PC-9 (cell line): ENCODE measurements at places on chromosomes 3 and 15. TPM values are rescaled to one million over a fixed set of nuclear protein-coding genes. Genes with fewer than 3 reads are reported as not detected.

Gene RHCG
- 0.26 and 0.60 TPM in 2 replicates for total RNA-seq

Gene RRP9
- 23.4 and 23.9 TPM in 2 replicates for total RNA-seq

DNA sequence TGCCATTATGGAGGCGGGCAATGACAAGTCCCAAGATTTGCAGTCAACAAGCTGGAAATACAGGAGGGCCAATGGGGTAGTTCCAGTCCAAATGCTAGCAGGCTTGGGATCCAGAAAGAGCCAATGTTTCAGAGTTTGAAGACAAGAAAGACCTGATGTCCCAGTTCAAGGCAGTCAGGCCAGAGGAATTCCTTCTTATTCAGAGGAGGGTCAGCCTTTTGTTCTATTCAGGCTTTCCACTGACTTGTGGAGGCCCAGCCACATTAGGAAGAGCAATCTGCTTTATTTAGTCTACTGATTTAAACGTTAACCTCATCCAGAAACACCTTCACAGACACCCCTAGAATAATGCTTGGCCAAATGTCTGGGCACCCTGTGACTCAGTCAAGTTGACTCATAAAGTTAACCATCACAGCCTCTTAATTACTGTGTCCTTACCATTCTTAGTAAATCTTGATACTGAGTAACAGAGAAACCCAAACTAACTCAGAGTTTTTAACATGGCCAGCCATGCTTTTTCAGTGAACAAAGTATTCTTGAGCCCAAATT, 50.9 kb upstream of the NPHP3 start:
- peaks cover 10% of the 10 kb centered on the region; the same call in 1 of the 2 replicates for H3K27me3 ChIP-seq
- no peaks in the 10 kb centered on the region for H3K36me3 ChIP-seq
- H3K4me1 ChIP-seq = no peaks in the 10 kb centered on the region
- no peak overlapping the region for H3K4me3 ChIP-seq
- DNase-seq = no peak
- no peak overlapping the region for H3K27ac ChIP-seq

GRCh38 chr3:113531826-113532697, at the start of gene SIDT1:
TSS of gene SIDT1 (plus strand) at chr3:113532555. CDS start at chr3:113533022, 467 bp downstream.
- peaks cover 32% of the 10 kb centered on the region for H3K4me1 ChIP-seq
- H3K27ac ChIP-seq = peak within 1 kb of the TSS; percentile 33
- no peaks in the 10 kb centered on the region for H3K36me3 ChIP-seq
- no peaks in the 10 kb centered on the region for H3K27me3 ChIP-seq
- H3K4me3 ChIP-seq = peak within 1 kb of the TSS; percentile 64
- DNase-seq = peak; percentile 55

DNA sequence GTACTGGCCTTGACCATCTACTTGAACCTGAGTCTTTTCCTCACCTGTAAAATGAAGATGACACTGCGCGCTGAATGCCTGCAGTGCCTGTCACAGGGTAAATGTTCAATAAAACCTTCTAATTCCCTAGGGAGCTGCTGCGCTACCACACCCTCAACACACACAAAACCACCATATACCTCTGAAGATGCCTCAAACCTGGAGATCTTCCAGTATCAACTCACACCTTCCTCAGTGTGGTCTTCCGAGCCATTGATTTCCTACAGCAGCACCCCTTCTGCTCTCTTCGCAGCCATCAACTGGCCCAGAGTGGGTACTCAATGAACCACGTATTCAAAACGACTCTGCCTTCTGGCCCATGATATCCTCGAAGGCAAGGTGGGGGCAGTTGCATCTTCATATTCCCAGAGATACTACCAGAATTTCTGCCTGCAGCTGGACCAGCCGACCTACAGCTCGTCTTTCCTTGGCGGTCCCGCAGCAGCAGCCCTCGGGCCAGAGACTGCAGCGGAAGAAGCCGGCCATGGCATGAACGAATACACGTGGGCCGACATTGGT, 695 bp downstream of the RPL32 start:
- H3K4me1 ChIP-seq = peaks cover 28% of the 10 kb centered on the region
- peaks cover 54% of the 10 kb centered on the region for H3K36me3 ChIP-seq
- H3K27me3 ChIP-seq = no peaks in the 10 kb centered on the region
- DNase-seq = no peak
- H3K4me3 ChIP-seq = peak overlapping the region; percentile 98
- H3K27ac ChIP-seq = peak overlapping the region; percentile 93

DNA sequence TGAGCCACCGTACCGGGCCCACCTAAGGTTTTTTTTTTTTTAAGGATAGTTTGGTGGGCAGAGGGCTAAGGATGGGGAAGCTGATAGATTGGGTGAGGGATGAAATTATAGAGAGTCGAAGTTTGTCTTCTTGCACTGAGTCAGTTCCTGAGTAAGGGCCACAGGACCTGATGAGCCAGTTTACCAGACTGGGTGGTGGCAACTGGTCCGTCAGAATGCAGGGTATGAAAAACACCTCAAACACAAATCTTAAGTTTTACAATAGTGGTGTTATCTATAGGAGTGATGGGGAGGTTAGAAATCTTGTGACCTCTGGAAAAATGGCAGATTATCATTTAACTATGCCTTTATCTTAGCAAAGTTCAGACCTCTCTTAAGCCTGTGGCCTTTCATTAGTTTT, 2.8 kb downstream of the ZNF860 start:
- H3K27me3 ChIP-seq = no peaks in the 10 kb centered on the region
- H3K4me1 ChIP-seq = peaks cover 6% of the 10 kb centered on the region
- H3K4me3 ChIP-seq = no peak overlapping the region
- H3K27ac ChIP-seq = no peak overlapping the region

DNA sequence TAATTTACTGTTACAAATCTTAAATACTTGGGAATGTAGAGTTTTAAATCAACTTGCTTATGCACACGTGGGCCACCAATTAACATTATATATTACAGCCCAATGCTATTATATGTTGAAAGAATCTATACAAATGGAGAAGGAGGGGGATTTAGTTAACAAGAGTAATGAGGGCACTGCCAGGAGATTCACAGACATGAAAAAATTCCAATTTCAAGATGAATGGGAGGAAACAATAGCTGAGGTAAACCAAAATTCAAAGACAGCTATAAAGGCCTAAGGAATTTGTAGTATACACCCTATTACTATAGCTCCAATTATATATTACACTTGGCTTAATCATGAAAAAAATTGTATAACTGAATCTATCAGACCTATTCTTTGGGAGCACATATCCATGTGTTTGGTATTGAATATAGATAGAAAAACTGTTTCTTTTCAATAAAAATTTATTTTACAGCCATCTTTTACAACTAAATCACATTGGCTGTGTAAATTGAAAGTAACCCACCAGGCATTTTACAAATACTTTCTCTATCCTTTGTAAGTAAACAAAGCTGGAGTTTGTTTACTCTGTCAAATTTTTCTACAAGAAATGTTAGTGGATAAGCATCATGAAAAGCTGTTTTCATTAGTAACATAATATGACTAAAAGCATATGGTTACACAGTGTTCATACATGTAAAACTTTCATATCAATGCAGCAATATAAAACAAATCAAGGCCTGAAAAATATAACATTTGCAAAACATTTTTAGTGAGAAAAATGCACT, 1045.8 kb downstream of the ROBO1 start:
- no peaks in the 10 kb centered on the region for H3K27me3 ChIP-seq
- peaks cover 15% of the 10 kb centered on the region for H3K4me1 ChIP-seq
- H3K27ac ChIP-seq = peak overlapping the region; percentile 2; the same call in 1 of the 2 replicates
- DNase-seq = peak; percentile 39
- no peak overlapping the region for H3K4me3 ChIP-seq
- H3K36me3 ChIP-seq = no peaks in the 10 kb centered on the region

- no peak overlapping the region for H3K4me3 ChIP-seq
- no peak for DNase-seq
- peaks cover 59% of the 10 kb centered on the region for H3K36me3 ChIP-seq
- no peaks in the 10 kb centered on the region for H3K27me3 ChIP-seq
These were observed 22.7 kb downstream of the TRA2B start for GRCh38 chr3:185914911-185915629.

- H3K27ac ChIP-seq = no peak overlapping the region
- H3K27me3 ChIP-seq = no peaks in the 10 kb centered on the region
- H3K4me1 ChIP-seq = peaks cover 29% of the 10 kb centered on the region
These were observed 102.3 kb downstream of the ZNF621 start for GRCh38 chr3:40627095-40627494.

- H3K4me3 ChIP-seq = no peak overlapping the region
- peak; percentile 50 for DNase-seq
- no peak overlapping the region for H3K27ac ChIP-seq
- H3K36me3 ChIP-seq = no peaks in the 10 kb centered on the region
These were observed 63.2 kb upstream of the HES1 start for GRCh38 chr3:194072691-194073279.

DNA sequence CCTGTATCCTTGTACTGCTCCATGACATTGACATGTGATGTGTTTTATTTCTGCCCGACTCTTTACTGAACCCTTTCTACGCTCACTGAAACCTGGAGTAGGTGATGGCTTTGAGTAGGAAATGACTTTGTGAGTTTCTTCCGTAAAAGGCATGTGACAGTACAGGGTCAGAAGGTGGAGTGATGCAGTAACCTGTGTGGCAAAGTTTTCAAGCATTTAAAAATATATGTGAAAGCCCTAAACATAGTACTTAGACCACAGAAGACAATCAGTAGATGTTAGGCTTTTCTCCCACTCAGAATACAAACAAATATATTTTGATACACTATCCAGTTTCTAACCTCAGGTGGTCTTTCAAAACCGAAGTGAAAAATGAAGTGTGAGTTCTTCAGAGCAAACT, 31.3 kb upstream of the SACM1L start:
- no peak overlapping the region for H3K4me3 ChIP-seq
- peaks cover 4% of the 10 kb centered on the region; the same call in 1 of the 2 replicates for H3K36me3 ChIP-seq
- H3K27me3 ChIP-seq = no peaks in the 10 kb centered on the region
- no peak overlapping the region for H3K27ac ChIP-seq
- H3K4me1 ChIP-seq = peaks cover 10% of the 10 kb centered on the region
